HFFc6 (cell line): ENCODE measurements at places on chromosomes 6 and 20. TPM values are rescaled to one million over a fixed set of nuclear protein-coding genes. Genes with fewer than 3 reads are reported as not detected.

- peak; percentile 43 for DNase-seq
Measured at GRCh38 chr6:39347906-39348585, 25.5 kb upstream of the KCNK16 start.

GRCh38 chr6:122289762-122290539 lies 109.5 kb upstream of the HSF2 start:
- DNase-seq: peak; percentile 4

- DNase-seq: no peak
Measured at GRCh38 chr20:54570561-54570960, 95.2 kb downstream of the DOK5 start.

DNA sequence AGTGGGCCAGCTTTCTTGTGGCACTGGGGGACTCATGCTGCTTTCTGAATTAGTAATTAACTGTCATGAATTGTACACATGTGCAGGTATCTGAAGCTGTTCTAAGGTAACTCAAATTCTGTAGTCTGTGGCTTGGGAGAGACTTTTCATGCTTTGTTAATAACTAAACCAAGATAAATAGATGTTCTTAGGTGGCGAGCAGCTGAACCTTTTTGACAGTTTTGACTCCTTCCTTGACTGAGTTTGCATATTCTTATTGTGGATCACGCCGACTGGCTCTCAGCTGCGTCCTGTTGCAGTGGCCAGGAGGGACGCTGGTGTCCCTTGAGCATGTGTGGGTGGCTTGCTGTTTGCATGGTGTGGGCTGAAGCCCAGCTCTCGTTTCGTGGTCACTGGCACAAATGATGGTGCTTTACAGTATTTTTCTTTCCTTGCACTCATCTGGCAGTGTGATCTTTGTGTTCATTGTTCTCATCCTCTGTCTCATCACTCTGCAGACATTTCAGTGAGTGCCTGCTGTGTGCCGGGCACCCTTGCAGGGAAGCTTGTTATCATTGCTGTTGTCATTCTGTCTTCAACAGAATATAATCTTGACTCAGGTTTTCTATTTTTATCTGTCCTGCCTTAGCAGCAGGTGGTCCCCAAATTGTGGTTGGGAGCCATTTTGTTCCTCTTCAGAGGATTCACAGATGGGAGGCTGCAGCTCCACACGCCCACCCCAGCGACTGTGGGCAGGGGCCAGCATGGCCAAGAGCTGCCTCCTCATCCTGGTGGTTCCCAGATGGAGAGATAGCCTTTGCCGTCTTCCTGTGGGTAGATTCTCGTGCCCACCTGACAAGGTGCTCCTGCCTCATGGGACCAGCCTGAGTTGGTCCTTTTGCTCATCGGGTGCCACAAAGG lies 39.6 kb downstream of the DUSP22 start:
- no peak for DNase-seq

GRCh38 chr6:33428224-33428965 lies 8.5 kb downstream of the SYNGAP1 start:
- DNase-seq: peak; percentile 34

DNA sequence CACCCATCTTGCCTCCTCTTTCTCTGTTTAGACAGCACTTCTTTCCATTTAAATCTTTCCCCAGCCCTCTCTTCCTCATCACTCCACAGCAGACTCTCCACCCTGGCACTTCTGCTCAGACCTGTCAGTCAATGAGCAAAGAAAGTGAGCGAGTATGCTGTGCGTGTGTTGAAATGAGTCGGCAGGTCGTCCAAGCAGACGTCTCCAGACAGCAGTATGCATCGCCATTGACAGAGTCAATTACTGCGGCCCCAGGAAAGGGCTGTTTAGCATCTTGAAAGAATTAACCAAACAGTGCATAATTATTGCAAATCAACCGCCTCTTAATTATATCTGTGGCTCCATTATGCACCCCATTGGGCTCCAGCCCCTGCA lies 54.8 kb upstream of the KCNG1 start:
- DNase-seq: no peak

DNA sequence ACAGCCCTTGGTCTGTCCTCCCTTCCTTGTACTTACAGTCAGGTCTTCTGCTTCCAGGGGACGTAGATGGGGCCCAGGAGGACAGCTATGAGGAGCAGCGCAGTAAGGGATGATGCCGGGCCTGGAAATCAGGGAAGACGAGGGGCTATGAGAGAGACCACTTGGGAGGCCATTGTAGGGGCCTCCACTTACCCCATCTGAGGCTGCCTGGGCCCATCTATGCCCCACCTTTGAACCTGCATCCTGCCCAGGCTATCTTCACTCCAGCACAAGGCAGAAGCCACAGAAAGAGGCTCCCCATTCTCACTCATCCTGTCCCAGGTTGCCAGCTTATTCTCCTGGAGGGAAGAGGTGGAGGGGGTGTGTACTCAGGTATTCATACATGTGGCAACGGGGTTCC lies 10.4 kb upstream of the SIRPB1 start:
- no peak for DNase-seq

GRCh38 chr6:157496534-157497095 lies 115.6 kb downstream of the ZDHHC14 start:
- DNase-seq: no peak

DNA sequence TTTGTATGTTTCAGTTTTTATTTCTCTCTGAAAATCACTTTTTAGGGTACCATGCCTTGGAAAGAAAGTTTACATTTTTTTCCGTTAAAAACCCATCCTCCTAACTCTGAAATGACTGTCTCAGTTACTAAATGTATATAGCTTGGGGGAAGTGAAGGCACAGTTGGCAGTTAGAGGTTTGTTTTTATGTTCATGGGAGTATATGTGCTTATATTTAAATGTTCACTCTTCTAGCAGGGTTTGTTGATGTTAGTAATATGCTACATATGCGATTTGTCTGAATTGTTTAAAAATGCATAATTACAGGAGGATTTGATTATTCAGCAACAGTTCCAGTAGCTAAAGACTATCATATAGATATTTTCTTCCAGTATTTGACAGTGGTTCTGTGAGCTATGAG lies 31.1 kb downstream of the CDKAL1 start:
- DNase-seq: no peak

GRCh38 chr6:150857945-150858308 lies 7.6 kb upstream of the MTHFD1L start:
- no peak for DNase-seq

DNA sequence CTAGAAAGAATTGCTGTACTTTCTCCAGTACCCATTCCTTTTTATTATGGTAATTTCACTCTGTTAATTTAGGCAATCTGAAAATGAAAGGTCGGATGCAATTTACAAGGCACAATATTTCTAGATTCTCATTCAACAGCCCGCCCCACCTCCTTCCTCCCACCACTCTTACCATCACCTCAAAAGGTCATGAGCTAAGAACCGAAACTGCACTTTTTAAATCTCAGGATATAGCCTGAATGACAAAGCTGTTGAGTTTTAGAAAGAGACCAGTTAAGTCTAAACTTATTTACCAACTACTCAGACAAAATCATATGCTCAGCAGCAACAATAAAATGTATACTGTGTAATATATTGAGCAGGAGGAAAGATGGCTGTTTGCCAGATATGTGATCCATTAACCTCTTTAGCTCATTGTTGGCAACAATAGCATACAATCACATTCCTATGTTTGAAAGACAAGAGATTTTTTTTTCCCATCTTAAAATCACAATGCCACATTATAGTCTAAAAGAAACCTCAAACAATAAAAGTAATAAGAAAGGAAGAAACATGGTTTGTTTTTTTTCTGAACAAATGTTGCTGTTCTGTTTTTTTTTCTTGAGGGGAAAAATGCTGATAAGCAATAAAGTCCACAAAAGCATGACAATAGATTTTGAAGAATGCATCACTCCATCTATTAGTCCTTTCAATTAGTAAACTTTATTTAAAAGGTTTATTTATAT lies 1.6 kb upstream of the HS3ST5 start:
- DNase-seq: no peak

- no peak for DNase-seq
Measured at GRCh38 chr6:138101946-138102731, 5.1 kb downstream of the PERP start.

Gene CGAS
- total RNA-seq: 3.6 to 5.4 TPM (median 4.9 TPM) in 3 replicates

Gene FOXA2
- not detected in 2 replicates for total RNA-seq

Gene NMBR
- total RNA-seq: 0.40 TPM in 1 of 3 replicates, not detected in the others

Gene HCRTR2
- not detected in 3 replicates for total RNA-seq

Gene CALHM4
- total RNA-seq: 0.27 TPM in 1 of 3 replicates, not detected in the others
